ENCODE measurements at places on chromosomes 11 and 22. TPM values are rescaled to one million over a fixed set of nuclear protein-coding genes. Genes with fewer than 3 reads are reported as not detected.

Gene ZNF280B
- total RNA-seq: 1.8 TPM

Gene PNPLA3
- 2.1 TPM for total RNA-seq

Gene ANO5
- under 0.01 TPM for total RNA-seq

Gene OR51E1
- not detected for total RNA-seq

Gene GRIA4
- 26.6 TPM for total RNA-seq

Gene RFPL2
- total RNA-seq: not detected

Gene ISX
- not detected for total RNA-seq

Gene LIMK2
- 15.1 TPM for total RNA-seq

Gene KREMEN1
- total RNA-seq: 9.2 TPM

Gene CACNA1I
- 0.16 TPM for total RNA-seq

Gene DAGLA
- total RNA-seq: 1.3 TPM

Gene NKAPD1
- 13.6 TPM for total RNA-seq

Gene CCDC73
- total RNA-seq: not detected

Gene FAM83F
- total RNA-seq: not detected

Gene EWSR1
- total RNA-seq: 173 TPM

Gene UBQLN3
- under 0.01 TPM for total RNA-seq

Gene TRIM6
- total RNA-seq: 2.6 TPM

Gene CHST1
- total RNA-seq: 4.9 TPM

Gene COMT
- total RNA-seq: 286 TPM

Gene TREH
- not detected for total RNA-seq

Gene OLFML1
- total RNA-seq: 0.39 TPM

Gene BTG4
- not detected for total RNA-seq

Gene HEPN1
- not detected for total RNA-seq

Gene SMIM38
- total RNA-seq: 0.13 TPM

Gene PNPLA5
- total RNA-seq: not detected

Gene NAALADL1
- 38.9 TPM for total RNA-seq

Gene ACTN3
- not detected for total RNA-seq

Gene CD6
- not detected for total RNA-seq

Gene IGLL1
- total RNA-seq: not detected

Gene C11orf71
- total RNA-seq: 7.3 TPM

Gene GPR83
- total RNA-seq: not detected

Gene APLNR
- 0.65 TPM for total RNA-seq

Gene MMP3
- 0.40 TPM for total RNA-seq

Gene CDCA5
- 17.3 TPM for total RNA-seq

Gene IGSF9B
- total RNA-seq: not detected

Gene TSG101
- total RNA-seq: 85.3 TPM

Gene CRYBB3
- total RNA-seq: not detected

Gene ME3
- 3.7 TPM for total RNA-seq

Gene NCAM1
- total RNA-seq: 11.4 TPM

Gene SHANK2
- 9.2 TPM for total RNA-seq

Gene BATF2
- total RNA-seq: 1.8 TPM

Gene FGF3
- total RNA-seq: not detected

Gene CLTCL1
- 6.2 TPM for total RNA-seq

Gene KDM4D
- total RNA-seq: 2.1 TPM

Gene PLAAT2
- total RNA-seq: not detected

Gene BCL2L13
- total RNA-seq: 43.0 TPM

Gene MRGPRX4
- not detected for total RNA-seq

Gene NAALAD2
- total RNA-seq: 1.7 TPM

Gene SLC37A2
- 2.6 TPM for total RNA-seq

Gene PAMR1
- total RNA-seq: 22.2 TPM

Gene KCNJ11
- total RNA-seq: not detected

Gene ARHGAP20
- total RNA-seq: 1.4 TPM

Gene B4GAT1
- total RNA-seq: 72.1 TPM

Gene MS4A15
- total RNA-seq: not detected

Gene FAM168A
- total RNA-seq: 32.3 TPM

Gene DBX1
- total RNA-seq: not detected

Gene GALNT18
- 0.96 TPM for total RNA-seq
